ENCODE measurements at places on chromosomes 11 and 22. TPM values are rescaled to one million over a fixed set of nuclear protein-coding genes. Genes with fewer than 3 reads are reported as not detected.

HEPHL1 gene
- not detected for total RNA-seq

DNA sequence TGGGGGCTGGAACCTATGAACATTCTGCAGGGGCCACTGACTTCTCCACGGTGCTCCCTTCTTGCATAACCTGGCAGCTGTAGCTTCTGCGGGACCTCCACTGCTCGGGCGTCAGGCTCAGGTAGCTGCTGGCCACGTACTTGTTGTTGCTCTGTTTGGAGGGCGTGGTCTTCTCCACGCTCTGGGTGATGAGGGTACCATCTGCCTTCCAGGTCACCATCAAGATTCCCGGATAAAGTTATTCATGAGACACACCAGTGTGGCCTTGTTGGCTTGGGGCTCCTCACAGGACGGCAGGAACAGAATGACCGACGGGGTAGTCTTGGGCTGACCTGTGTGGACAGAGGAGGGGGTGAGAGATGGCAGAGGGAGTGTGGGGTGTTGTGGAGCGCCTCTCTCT lies 6.5 kb upstream of the DRICH1 start:
- no peak for DNase-seq

DNA sequence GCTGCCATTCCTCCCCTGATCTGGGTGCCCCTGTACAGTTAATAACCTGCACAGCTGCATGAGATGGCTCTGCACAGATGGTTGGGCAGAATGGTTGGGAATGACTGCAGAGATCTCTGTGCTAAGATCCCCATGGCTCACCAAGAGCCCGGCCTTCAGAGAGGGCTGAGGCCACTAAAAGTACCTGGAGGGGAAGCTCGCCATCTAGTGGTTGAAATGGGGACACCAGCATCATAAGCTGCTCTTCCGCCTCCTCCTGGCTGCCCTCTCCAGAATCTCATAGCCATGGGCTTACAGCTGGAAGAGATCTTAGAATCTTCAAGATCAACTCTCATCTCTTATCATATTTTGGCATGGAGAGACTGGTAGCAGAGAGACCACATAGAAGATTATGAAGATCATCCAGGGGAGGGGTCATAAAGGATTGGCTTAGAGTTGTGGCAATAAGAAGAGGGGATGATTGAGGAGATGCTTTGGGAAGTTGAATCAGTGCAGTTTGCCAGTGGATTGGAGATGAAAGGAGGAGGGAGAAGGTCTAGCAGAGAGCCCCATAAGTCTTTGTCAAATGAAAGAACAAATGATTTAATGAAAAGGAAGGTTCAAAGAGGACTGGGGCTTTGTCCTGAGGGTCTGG lies 22.0 kb upstream of the TLCD5 start:
- peak; percentile 86 for DNase-seq

DNA sequence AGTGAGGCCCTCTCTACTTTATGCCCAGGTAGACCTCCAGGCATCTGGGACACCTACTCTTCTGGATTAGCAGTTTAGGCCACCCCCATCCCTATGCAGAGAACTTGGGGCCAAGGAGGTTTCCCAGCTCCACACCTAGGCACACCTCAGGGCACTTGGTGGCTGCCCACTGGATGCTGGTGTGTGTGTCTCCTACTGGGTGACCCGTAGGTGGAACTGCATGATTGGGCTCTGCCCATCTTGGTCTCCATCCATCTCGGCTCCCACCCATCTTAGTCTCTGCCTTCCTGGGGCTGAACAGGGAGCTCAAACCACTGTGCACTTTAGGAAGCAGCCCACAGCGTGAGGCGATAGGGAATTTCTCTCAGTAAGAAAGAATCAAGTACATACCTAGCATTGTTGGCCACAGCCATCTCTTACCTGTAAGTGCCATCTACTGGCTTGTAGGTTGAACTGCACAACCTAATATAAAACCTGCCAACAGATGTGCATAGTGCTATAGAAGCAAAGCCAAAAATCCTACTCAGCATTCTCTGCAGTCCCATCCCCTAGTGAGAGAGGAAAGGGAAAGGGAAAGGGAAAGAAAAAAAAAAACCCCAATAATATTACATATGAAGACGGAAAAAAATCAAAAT lies 61.6 kb upstream of the PTPN5 start:
- no peak for DNase-seq

GRCh38 chr11:112539741-112540140 lies 279.1 kb upstream of the PLET1 start:
- no peak for DNase-seq

PARVA gene
- total RNA-seq, result 70.4 TPM

GRCh38 chr11:71180694-71181470 lies 71.5 kb downstream of the SHANK2 start:
- no peak for DNase-seq

CRYBB3 gene
- 2.1 TPM for total RNA-seq

DNA sequence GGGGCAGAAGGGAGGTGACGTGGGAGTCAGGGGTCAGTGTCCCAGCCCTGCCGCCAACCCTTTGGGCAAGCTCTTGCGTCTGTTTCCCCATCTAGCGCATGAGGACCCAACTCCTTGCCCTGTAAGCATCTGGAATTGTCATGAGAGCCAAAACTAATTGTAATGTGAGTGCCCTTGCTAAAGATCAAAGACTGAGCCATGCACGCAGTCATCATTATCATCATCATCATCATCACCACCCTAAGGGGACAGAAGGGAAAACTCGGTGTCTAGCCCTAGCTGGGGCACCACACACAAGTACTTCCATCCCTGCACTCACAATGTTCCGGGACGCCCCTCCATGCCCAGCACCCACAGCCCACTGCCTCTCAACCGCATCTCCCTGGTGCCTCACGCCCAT lies 2.5 kb downstream of the LIF start:
- no peak for DNase-seq

GRCh38 chr22:44597616-44598015 lies 99.6 kb upstream of the RTL6 start:
- DNase-seq, result no peak

FOLH1 gene
- 0.46 TPM for total RNA-seq

- DNase-seq, result no peak
Measured at GRCh38 chr11:31964181-31964580, 126.7 kb upstream of the RCN1 start.

DNA sequence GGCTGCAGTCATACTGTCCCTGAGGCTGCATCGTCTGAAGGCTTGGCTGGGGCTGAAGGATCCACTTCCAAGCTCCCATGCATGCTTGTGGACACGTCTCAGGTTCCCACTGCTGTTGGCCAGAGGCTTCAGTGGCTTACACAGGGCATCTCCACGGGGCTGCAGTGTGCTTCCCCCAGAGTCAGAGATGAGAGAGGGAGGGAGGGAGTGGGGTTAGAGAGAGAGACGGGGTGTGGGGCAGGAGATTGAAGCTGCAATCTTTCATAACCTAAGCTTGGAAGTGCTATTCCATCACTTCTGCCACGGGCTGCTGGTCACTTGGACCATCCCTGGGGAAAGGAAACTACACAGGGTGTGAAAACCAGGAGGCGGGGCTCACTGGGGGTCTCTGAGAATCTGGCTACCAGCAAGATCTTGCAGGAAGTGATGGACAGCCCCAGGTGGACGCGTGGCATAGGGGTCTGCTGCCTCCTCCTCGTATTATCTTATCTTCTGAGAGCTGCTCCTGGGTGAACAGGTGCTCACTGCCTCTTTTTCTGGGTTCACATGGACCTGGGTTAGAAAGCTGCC lies 63.0 kb upstream of the MYEOV start:
- DNase-seq, result no peak

DNA sequence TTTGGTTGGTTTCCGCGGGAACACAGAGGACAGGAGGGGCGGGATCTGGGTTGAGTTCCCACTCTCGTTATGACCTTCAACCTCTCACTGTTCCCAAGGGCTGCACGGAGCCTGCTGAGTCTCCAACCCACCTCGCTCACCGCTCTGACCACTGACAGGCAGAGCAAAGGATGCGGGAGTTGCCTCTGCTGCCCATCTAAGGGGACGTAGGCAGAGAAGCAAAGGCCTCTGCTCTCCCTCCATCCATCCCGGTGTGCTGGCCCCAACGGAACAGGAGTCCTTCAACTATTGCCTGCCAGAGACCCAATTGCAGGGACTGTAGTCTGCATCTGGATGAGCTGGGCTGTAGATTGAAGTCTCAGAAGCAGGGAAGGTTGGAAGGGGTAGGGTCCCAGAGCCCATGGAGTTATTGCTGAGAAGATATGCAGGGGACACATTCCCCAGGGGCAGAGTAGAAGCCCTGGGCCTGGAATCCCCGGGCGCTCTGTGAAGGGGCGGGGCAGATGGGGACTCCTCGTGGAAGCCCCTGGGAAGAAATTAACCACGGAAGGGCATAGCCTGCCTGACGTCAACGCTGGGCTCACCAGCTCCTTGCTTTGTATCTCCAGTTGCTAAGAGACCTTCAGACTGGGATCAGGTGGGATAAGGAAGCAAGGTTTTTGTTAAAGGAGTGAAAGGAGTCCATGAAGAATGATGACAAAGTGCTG lies 12.7 kb upstream of the FXYD2 start:
- no peak for DNase-seq

DNA sequence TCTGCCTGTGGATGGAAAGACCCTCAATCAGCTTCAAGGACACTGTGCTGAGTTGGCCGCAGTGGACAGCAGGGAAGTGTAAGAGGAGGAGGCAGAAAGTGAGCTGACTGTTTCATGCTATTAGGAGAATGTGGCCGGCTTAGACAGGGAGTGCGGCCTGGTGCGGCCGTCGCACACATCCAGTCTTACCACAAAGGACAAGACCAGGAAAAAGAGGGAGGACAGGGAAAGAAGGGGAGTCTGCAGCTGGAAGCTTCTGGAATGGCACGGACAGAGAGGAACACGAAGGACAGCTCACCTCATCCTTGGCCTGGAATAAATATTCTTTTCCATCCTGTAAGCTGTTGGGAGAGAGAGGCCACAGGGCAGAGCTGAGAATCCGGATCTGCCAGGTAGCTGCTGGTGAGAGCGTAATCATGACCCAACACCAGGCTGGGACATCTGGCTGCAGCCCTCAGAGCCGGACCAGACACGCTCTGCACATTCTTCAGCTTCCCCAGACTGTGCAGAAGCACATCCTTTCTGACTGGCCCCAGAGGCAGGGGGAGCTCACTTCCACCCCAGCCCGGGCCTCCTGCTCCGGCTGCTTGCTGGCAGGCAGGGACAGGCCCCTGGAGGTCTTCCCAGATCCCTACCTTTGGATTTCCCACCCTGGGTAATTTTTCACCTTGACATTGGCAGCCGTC lies 8.6 kb upstream of the RBM4B start:
- DNase-seq, result no peak

OR2AG1 gene
- total RNA-seq, result not detected

ROM1 gene
- total RNA-seq, result 3.2 TPM

DNA sequence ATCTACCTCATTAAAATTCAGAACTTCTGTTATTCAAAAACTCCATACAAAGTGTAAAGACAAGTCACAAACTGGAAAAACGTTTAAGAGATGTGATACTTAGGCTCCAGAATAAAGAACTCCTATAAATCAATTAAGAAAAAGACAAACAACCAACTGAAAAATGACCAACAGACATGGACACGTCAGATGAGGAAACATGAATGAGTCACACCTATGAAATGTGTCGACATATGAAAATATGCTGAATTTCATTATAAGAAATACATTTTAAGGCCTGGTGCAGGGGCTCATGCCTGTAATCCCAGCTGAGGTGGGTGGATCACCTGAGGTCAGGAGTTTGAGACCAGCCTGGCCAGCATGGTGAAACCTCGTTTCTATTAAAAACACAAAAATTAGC lies 78.7 kb downstream of the ENTHD1 start:
- DNase-seq, result no peak

- DNase-seq, result no peak
Measured at GRCh38 chr11:122617926-122618325, 37.6 kb upstream of the UBASH3B start.

DNA sequence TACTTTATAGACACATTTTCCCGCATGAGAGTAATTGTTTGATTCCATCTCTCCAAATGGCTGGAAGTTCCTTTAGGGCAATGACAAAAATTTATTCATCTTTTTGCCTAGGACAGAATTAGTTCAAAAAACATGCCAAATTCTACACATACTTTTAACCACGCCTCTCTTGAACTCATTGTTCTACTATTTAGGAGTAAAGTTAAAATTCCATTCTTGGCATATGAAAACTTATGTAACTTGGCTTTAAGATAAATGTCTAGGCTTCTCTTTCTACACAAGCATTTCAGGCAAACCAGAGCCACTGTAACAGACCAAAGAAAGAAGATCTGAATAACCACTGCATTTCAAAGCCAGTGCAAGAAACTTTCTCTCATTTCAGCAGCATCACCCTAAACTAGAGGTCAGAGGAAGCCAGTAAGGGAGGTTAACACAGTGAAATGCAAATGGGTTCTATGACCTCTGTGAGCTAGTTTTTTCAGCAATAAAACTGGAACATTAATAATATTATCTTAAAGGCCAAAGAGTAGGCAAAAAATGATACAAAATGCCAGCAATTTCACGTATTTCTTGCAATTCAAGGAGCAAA lies 73.0 kb downstream of the RSF1 start:
- DNase-seq, result no peak

- no peak for DNase-seq
Measured at GRCh38 chr11:47977623-47978022, 2.7 kb upstream of the PTPRJ start.

CCDC188 gene
- 0.58 TPM for total RNA-seq

GRCh38 chr11:21892736-21893564 lies 299.9 kb upstream of the ANO5 start:
- DNase-seq, result no peak

DNA sequence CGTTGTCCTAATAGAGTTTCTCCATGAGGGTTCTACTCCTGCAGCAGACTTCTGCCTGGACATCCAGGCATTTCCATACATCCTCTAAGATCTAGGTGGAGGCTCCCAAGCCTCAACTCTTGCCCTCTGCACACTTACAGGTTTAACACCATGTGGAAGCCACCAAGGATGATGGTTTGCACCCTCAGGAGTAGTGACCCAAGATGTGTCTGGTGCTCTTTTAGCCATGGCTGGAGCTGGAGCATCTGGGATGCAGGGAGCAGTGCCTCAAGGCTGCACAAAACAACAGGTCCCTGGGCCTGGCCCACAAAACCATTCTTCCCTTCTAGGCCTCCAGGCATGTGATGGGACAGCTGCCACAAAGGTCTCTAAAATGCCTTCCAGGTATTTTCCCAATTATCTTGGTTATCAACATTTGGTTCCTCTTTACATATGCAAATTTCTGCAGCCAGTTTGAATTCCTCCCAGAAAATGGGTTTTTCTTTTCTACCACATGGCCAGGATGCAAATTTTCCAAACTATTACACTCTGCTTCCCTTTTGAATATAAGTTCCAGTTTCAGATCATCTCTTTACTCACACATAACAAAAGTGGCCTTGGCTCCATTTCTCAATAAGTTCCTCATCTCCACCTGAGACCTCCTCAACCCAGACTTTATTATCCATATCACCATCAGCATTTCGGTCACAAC lies 69.5 kb upstream of the GNAZ start:
- no peak for DNase-seq

All from left colon (tissue), 2 donors.